ENCODE measurements at places on chromosomes 3 and 15.

DNA sequence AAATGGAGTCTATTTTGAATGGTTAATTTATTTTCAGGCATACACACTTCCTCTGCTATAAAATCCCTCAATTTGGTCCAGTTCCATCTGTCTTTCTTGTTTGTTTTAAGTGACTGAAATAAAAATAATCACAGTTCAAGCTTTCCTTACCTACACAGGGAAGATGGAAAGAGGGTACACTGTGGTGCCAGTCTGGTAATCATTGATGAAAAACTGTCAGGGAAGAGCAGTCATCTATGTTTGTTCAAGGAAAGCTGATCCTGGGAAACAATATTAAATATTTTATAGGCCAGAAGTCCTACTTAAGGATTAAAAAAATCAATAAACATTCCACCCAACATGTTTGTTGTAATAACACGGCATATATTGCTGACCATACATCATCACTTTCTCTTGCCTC, 115.2 kb upstream of the KCNMB2 start:
- DNase-seq, result no peak

DNA sequence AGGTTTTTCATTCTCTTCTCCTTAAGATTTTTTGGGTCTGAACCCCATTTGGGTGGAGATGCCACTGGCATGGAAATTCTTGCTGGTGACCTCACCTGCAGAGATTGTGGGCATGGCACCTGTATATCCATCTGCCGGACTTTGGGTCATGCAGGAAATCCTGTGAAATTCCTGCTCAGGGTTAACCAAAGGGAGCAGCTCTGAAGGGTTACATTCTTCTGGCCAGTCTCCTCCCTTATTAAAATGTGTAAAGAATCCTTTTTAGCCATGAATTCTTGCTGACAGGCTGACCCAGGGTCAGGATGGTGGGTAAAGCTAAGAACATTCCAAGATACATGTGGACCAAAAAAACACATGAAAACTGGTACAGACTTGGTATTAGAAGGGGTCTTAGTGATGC, 27.4 kb downstream of the ARHGEF26 start:
- no peak for DNase-seq

- no peak for DNase-seq
Measured at GRCh38 chr3:25465266-25465860, 37.3 kb downstream of the RARB start.

DNA sequence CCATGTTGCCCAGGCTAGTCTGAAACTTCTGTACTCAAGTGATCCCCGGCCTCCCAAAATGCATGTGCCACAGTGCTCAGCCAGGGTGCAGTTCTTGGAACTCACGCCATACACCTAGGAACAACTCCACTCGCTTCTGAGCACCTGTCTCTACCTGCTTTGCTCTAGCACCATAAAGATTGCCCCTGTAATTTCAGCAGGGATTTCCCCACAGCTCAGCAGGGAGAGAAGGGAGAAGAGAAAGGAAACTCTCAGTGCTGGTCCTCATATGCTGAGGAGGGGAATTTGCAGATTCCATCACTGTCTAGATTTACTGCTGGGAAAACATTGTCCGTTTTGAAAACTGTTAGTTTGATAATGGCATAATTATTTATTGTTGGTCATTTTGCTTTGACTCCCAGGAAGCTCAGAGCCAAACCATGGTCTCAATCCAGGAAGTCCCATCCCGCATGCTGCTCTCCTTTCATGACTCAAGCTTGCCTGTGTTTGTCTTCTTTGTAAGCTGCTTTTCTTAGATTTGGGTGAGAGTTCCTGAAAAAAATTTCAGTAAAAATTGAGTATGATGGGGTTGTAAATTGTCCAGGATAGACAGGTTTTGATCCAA, 24.2 kb downstream of the TRIM71 start:
- DNase-seq, result no peak

- DNase-seq, result no peak
Measured at GRCh38 chr3:142459096-142459495, 11.3 kb upstream of the XRN1 start.

- no peak for DNase-seq
Measured at GRCh38 chr15:64775551-64776401, at the start of gene RBPMS2. RBPMS2 (minus strand) TSS chr15:64775589; CDS start chr15:64775319, 270 bp downstream.

DNA sequence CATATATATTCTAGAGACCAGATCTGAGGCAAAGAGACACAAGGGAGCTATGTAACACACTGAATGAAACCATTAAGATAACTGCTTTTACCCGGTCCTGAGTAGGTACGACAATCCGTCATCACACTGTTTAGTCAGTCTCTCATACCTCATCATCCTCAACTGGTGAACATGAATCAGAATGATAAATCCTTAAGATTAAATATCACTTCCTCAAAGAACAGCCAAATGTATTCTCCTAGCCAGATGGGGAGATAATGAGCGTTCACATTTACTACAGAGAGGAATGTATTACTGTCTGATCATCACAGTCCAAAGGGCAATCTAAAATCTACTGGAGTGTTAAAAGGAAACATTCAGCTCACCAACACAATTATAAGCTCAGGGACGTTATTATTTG, 319.4 kb upstream of the STAC start:
- no peak for DNase-seq

GRCh38 chr3:72659596-72659995, 188.6 kb downstream of the SHQ1 start:
- DNase-seq, result no peak

- no peak for DNase-seq
Measured at GRCh38 chr3:157063926-157064325, 96.0 kb downstream of the CCNL1 start.

DNA sequence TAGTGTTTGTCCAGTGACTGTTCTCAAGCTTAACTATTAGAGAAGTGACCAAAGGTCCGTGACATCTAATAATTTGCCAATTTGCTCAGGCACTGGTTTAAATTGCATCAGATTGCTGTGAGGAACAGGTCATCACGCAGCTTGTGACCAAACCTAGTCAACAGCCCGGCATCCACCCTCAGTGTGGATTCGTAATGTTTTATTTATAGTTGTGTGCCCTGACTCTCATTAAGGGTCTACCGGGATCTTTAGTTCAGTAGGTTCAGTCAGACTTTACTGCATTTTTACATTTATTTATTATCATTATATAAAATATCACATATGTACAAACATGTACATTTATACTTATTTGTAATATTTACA, 46.4 kb upstream of the PGPEP1L start:
- no peak for DNase-seq

DNA sequence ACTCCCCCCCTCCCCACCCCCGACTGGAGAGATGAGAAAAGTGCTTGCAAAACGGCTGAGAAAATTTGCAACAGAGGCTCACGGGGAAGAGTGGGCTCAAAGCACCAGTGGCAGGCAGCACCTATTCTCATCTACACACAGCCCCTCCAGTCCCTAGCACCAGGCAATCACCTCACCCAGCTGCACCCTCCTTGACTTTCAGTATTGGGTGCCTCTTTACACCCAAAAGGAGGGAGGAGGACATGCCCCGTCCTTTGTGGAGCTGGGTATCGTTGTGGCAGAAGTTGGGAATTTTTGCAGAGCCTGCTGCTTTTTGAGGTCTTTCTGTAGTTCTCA, 182.8 kb upstream of the TOPAZ1 start:
- DNase-seq, result no peak

DNA sequence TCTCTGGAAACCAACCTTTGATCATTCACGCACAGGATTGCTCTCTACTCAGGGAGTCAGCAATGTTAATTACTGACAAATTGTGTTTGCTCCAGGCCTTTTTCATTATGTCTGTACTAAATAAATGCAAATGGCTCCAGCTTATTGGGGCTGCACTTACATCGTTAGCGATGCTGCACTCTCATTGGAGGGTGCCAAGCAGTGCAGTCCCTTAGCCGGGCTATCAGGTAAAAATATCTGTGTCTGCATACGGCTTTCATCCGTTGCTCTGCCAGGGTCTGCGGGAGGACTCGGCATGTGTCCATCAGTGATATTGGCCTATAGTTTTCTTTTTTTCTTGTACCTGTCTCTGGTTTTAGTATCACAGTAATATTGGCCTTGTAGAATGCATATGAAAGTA, 471.5 kb upstream of the CADM2 start:
- DNase-seq, result no peak

- DNase-seq, result no peak
Measured at GRCh38 chr15:87155771-87156170, 1076.1 kb downstream of the AGBL1 start.

- DNase-seq, result no peak
Measured at GRCh38 chr15:99997112-99997651, 263.9 kb upstream of the LYSMD4 start.

DNA sequence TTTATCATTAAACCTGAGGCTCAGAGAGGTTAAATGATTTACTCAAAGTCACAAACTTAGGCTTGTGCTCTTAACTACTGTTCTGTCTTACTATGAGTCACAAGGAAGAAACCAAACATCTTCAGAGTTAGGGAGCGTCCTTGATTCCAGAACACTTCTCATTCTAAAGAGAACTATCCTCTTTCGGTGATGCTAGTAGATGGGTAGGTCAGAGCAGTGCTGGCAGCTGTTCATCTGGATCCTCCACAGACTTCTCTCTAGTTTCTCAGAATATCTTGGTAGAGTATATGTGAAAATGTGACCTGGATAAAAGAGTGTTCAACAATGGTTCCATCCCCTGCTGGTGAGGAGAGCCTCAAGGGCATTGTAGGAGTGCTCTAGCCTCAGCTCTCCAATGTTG, 3.3 kb downstream of the ARL6IP5 start:
- DNase-seq, result no peak

DNA sequence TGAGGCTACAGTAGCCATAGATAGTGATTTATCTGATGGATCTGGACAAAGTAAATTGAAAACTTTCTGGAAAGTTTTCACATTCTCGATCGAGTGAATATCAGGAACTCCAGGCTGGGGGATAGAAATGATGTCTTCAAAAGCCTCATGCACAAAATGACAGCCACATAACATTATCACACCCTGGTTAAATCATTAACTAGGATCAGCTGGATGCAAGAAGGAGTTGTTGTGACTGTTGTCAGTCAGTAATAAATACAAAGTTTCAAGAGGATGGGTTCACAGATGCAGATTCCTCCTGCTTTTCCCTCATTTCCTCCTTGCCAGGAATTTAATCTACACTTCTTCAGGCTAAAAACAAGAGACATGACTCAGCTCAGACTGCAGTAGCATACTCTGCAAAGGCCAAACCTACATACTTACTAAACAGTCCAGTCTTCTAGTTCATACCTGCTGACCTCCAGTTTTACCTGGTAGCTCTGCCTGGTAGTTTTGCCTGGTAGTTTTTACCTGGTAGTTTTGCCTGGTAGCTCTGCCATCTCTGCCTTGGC, 40.9 kb downstream of the C2CD4A start:
- DNase-seq, result no peak

GRCh38 chr15:97684249-97684648, 276.3 kb upstream of the ARRDC4 start:
- DNase-seq, result no peak

GRCh38 chr3:170560717-170561382, 25.0 kb downstream of the SLC7A14 start:
- no peak for DNase-seq

DNA sequence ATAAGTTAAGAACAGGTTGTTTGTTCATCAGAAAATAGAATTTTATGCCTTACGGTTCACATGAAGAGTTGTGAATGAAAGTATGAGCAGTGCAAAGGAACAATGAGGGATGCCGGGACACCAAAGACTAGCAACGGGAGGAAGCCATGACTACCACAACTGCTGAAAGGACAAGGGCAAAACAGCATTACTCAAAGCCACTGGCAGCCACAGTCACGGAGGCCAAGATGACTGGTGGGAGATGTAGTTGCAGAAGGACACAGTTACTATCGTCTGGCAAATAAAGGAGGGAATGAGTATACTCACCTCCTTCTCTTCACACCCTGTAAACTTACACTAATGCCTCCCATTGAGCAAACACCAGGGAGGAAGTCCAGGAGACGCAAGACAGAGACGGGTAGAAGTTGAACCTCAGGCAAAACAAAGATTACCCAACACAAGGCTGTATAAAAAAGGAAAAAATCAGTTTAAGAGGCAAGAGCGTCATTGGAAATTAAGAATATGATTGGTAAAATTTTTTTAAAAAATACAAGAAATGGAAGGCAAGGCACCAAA, 675.5 kb downstream of the FHIT start:
- no peak for DNase-seq

DNA sequence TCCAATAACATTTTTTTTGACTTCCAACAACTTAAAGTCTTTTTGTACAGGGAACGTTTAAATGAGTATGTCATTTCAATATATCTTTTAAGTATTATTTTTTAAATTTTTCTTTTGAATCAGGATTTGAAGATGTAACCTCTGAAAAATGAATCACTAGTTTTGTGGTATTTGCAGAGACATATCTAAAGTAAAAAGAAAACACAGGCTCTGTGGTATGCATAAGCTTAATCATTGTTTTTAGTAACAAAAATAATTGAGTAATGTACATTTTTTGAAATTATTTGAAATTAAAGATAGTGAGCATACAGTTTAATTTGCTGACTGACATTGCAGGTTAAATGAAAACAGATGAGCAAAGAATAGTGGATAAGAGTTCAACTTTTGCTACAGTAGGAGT, 531.3 kb downstream of the ROBO1 start:
- DNase-seq, result no peak

GRCh38 chr15:76962337-76963013, 30.9 kb downstream of the RCN2 start:
- DNase-seq, result no peak

- no peak for DNase-seq
Measured at GRCh38 chr3:157865352-157866000, 240.7 kb downstream of the SHOX2 start.

- no peak for DNase-seq
Measured at GRCh38 chr15:76905855-76906254, 715 bp upstream of the SCAPER start.

- DNase-seq, result no peak
Measured at GRCh38 chr3:156448300-156448699, 106.6 kb downstream of the SSR3 start.

GRCh38 chr3:78666470-78666800, 1101.4 kb downstream of the ROBO1 start:
- DNase-seq, result no peak

DNA sequence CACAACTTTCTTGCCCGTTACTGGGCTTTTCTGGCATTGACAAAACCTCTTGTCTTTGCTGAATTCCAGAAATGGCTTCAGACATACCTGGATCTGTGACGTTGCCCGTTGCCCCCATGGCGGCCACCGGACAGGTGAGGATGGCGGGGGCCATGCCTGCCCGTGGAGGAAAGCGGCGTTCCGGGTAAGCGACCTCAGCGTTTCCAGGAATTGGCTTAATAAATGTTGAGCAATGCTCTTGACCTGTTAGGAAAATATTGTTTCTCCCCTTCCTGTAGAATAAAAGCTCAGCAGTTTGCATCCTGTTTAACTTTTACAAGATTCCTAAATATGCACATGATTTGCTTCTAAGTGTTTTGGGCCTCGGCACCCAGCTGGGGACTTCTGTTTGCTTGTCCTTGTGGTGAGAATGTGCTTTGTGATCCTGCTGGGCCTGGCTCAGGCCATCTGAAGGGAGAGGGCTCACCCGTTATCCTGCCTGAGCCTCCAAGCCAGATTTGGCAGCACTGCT, 46.7 kb downstream of the ARNT2 start:
- DNase-seq, result no peak

GRCh38 chr3:99850608-99851007, 32.9 kb downstream of the CMSS1 start:
- no peak for DNase-seq

GRCh38 chr3:194089357-194090177, 46.4 kb upstream of the HES1 start:
- no peak for DNase-seq

- DNase-seq, result no peak
Measured at GRCh38 chr15:39407116-39407515, 173.8 kb upstream of the THBS1 start.

GRCh38 chr15:95922431-95922830, 408.1 kb upstream of the NR2F2 start:
- DNase-seq, result no peak

GRCh38 chr15:51133140-51133765, 38.5 kb upstream of the TNFAIP8L3 start:
- DNase-seq, result no peak
